ENCODE measurements at places on chromosomes 6 and 20.

GRCh38 chr20:61370841-61371303 lies 118.8 kb downstream of the CDH4 start:
- DNase-seq, result no peak

DNA sequence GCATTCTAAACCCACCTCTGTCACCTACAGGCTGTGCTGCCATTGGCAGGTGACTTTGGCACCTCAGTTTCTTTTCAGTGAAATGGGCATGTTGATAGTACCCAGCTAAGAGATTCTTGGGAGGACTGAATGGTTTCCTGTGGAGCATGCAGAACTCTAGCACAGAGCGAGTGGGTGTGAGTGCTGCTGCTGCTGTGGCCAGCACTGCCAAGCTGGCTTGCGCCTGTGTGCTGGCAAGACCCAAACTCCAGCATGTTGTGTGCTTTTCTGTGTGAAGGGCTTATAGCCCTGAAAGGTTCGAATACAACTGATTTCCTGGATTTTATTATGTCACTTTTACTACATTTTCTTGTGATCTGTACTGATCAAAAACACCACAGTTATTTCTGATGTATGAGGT lies 78.1 kb upstream of the KIF25 start:
- no peak for DNase-seq

GRCh38 chr6:124467366-124467765 lies 494.9 kb upstream of the RNF217 start:
- no peak for DNase-seq

GRCh38 chr6:142592876-142593275 lies 291.1 kb downstream of the ADGRG6 start:
- DNase-seq, result no peak

GRCh38 chr6:92231171-92231701 lies 1188.1 kb downstream of the EPHA7 start:
- DNase-seq, result no peak

DNA sequence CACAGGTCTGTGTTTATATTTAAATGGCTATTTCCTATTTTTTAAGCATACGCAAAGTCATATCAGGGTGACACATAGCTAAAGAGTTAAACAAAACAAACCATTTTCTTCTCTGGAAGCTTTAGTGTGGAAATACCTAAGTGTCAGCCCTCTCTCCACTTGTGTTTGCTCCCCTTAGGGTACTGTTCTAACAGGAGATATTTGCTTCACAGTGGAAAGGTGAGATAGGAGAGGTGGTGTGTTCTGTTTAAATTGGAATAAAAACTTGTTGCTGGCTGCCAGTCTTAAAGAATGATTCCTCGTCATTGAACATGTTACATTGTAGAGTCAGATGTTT lies 18.9 kb downstream of the PHACTR2 start:
- no peak for DNase-seq

DNA sequence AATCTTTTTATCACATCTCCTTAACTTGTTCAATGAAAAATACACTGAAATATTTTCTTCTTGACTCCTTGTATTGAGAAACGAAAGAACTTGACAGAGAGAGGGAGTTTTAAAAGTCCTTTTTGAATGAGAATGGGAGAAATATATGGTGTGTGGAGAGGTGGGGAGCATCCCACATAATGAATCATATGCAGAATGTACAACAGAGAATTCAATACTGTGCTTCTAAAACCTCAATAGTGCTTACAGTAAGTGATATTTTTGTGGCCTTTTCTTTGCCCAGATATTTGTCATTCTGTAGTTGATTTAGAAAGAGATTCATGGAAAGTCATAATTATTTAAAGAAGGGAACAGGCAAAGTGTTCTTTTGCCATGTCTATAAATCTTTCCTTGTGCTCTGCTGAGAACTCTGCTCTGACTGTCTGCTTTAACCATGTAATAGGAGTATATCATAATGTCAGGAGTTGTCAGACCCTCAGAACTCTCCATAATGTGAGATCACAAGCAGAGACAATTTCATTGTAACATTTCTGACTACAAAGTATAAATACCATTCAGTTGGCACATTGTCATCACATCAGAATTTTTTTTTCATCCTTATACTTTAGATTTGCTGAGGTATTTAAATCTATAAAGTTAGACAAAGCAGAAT lies 32.8 kb upstream of the HS3ST5 start:
- DNase-seq, result no peak

- peak; percentile 85 for DNase-seq
Observed at GRCh38 chr6:12008366-12009179, 3.5 kb upstream of the HIVEP1 start.

GRCh38 chr6:3228771-3229565 lies 1.5 kb upstream of the TUBB2B start:
- DNase-seq, result no peak

- no peak for DNase-seq
Observed at GRCh38 chr6:21220271-21220987, 373.1 kb upstream of the SOX4 start.

- no peak for DNase-seq
Observed at GRCh38 chr6:44498436-44498835, 110.9 kb downstream of the CDC5L start.

- no peak for DNase-seq
Observed at GRCh38 chr6:136980070-136980469, 58.0 kb downstream of the SLC35D3 start.

GRCh38 chr6:7750197-7750596 lies 24.3 kb downstream of the BMP6 start:
- no peak for DNase-seq

- DNase-seq, result no peak
Observed at GRCh38 chr20:20466341-20466879, 98.5 kb downstream of the INSM1 start.

GRCh38 chr6:52577778-52578463 lies 1.1 kb upstream of the TRAM2 start:
- DNase-seq, result no peak

- DNase-seq, result no peak
Observed at GRCh38 chr6:38773338-38773737, 58.2 kb downstream of the DNAH8 start.

DNA sequence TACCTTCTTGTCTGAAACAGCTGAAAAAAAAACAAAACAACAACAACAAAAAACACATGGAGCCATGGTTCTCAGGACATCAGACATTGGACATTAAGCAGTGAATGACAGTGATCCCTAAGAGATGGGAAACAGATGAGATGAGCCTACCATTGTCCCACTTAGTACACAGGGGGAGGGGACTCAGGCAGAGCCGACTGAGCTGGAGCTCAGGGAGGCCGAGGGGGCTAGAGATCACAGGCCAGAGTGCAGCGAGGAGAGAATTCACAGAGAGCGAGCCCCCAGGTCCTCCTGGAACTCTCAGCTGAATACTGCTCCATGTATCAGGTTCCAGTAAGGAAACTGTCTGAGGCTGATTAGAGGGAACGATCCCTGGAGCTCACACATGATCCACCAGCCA lies 134.6 kb downstream of the GRM4 start:
- DNase-seq, result no peak
